ENCODE measurements at places on chromosomes 2 and 18.
A peak's percentile ranks its signal among the peaks of the same experiment; 100 is the strongest.

DNA sequence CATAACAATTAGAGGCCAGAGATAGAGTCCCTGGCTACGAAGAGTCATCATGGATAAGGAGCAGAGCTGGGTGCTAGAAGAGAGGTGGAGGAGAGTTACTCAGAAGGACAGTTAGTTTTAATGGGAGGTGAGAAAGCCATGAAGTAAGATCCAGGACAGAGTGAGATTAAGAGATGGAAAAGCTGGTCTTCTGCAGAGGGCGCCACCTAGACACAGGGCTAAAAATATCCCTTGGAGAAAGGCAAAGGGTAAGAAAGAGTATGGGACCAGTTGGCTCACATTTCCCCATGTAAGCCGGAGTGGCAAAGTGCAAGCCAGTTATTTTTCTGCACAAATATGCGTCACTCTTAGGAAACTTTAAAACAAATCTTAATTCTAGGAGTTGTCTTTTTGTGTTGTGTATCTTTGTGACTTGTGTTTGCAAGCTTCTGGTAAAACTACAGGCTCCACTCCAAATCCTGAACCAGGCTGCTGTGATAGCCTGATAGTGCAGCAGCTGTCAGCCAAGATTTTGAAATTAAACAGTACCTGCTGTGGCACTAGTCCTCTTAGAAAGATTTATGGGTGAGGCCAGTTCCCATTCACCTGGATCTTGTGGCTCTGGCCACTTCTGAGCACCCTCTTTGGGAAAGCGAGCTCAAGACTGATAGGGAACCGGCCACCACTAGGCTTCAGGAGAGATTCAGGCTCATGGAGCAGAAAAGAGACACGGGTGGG lies 204.2 kb downstream of the TPGS2 start:
- no peak for DNase-seq

- no peak for DNase-seq
These were observed 283.2 kb downstream of the KCNS3 start for GRCh38 chr2:18161681-18162080.

DNA sequence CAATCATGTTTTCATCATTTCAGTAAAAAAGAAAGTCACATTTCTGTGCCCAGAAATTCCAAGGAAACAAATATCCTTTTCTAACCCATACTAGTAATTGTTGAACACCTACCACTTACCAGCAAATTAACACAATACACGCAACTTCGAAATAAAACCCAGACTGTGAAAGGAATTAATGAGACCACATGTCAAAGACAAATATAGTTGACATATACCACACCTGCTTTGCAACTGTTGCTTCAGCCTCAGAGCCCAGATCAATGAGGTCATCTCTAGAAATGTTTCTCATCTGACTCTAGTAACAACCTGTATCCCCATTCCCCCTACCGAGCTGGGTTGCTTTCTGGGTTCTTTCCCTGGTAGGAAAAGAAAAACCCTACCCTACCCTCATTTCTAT lies 52.6 kb downstream of the TRIP12 start:
- DNase-seq, result no peak

DNA sequence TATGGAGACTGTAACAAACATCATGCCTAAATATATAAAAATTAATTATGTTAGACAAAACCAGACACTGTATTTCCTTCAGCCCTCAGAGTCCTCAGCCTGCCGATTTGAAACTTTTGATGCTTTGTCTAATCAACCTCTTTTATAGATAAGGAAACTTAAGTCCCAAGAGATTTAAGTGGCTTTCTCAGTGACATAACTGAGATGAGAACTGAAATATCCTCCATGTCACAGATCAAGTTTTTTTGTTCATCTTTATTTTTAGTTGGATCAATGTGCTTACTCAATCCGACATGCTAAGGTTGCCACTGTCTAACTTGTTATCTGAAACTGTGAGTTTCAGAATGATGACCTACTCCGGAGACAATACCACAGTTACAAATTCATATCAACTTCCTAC lies 72.3 kb downstream of the BARD1 start:
- no peak for DNase-seq

DNA sequence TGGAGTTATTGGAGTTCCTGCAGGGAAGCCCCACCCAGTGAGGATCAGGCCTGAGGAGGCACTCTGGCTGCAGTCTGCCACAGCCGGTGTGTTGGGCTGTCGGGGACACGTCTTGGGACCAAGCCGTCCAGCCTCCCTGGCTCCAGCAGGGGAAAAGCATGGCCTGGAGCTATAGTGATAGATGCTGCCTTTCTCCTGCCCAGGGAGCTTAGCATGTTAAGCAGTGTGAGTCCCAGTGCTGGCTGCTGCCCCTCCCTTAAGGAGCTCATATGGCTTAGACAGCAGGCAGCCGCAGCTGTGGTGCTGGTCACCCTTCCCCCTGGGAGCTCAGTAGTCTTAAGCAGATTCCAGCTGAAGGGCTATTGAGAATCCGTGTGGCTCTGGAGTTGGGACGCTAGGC lies 78.9 kb downstream of the CERS6 start:
- no peak for DNase-seq

DNA sequence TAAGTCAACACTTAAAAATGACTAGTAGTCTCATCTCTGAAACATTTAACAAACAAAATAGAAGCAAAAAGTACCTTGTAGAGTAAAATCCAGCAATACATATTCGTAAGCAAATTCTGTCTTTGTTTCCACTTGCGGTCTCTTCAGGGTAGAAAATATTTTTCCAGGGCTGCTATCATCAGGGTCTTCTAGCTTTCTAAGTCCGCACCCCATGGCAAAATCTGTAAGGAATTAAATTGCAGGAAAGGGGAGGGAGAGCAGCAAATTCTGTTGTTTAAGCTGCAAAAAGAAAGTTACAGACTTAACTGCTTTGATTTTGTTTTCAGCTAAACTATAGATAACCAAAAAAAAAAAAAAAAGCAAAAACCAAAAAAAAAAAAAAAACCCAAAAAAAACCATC lies at the start of gene RFTN2:
TSS of gene RFTN2 (minus strand) at position 342 of the 400 bp plus-strand sequence. CDS start at position 213, 129 bp downstream.
- no peak for DNase-seq

GRCh38 chr2:1559589-1560175 lies 146.4 kb downstream of the TPO start:
- no peak for DNase-seq

DNA sequence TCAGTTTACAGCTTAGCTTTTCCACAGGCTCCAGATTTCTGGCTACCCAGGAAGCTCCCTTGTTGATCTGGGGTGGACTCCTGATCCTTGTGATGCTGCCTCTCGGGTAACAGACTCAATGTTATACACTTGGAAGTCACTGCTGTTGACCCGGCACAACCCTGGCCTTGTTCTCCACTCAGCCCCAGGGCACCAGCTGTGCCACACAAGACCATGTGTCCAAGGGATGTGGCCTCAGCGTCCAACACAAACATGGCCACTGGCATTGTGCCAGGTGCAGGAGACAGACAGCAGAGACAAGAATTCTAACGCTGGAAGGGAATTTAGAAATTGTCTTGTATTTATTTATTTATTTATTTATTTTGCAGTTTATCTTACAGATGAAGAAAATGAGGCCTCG lies 39.0 kb upstream of the PPP4R1 start:
- no peak for DNase-seq

- no peak for DNase-seq
These were observed 158.9 kb downstream of the VAPA start for GRCh38 chr18:10072671-10073175.

DNA sequence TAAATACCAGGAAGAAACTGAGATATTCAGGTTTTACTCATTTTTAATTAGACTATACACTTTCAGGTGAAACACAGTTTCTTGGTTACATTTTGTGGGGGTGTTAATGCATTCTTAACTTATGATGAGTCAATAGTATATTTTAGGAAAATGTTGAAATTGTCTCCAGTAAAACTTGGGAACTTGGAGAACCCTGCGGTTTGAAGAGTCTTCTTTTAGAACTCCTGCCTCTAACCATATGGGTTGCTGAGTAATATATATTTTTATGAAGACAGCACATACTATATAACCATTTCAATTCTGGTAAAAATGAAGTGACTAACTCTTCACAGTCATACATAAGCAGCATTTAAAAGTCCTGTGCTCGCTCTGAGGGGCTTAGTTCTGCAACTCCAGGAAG lies 308.2 kb upstream of the LRATD1 start:
- no peak for DNase-seq

DNA sequence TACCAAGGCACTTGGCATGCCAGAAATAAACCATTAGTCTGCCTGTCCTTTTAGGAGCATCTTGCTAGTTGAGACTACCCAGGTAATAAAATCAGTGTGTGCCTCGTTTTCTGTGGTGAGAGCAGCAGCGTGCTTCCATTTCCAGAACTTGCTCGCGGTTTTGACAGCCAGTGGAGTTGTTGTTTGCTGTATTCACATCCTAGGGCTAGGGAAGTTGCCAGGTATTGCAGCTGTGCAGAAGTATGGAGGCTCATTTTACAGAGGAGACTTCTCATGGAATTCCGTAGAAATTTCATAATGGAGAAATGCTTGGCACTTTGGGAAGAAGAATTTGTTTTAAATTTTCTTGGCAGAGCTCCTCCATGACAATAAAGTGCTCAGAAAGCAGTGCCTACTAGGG lies 1355.1 kb upstream of the ZEB2 start:
- DNase-seq, result no peak

GRCh38 chr2:157168501-157168900 lies 89.0 kb upstream of the GALNT5 start:
- DNase-seq, result no peak

DNA sequence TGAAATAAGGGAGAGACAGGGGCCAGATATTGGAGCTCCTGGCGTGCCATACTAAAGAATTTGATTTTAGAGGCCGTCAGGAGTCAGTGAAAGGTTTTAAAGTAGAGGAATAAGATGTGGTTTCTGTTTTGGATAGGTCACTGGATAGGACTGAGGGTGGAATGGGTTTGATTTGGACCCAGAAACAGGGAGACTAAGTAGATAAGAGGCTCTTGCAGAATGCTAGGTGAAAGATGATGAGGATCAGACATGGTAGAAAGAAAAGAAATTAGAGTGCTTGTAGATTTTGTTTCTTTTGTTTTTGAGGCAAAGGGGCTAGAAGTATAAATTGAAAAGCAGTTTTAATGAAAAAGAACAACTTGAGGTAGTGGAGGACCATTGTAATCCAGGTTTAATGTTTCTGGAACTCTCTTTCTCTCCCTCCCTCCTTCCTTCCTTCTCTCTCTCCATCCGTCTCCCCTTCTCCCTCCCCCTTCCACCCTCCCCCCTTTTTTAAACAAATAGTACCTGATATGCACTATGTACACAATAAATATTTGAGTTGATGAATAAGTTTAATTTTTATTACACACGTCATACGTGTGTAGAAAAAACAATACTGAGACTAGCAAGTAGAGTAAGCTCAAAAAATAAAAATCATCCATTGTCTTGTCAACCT lies 1.9 kb downstream of the NDUFV2 start:
- no peak for DNase-seq

DNA sequence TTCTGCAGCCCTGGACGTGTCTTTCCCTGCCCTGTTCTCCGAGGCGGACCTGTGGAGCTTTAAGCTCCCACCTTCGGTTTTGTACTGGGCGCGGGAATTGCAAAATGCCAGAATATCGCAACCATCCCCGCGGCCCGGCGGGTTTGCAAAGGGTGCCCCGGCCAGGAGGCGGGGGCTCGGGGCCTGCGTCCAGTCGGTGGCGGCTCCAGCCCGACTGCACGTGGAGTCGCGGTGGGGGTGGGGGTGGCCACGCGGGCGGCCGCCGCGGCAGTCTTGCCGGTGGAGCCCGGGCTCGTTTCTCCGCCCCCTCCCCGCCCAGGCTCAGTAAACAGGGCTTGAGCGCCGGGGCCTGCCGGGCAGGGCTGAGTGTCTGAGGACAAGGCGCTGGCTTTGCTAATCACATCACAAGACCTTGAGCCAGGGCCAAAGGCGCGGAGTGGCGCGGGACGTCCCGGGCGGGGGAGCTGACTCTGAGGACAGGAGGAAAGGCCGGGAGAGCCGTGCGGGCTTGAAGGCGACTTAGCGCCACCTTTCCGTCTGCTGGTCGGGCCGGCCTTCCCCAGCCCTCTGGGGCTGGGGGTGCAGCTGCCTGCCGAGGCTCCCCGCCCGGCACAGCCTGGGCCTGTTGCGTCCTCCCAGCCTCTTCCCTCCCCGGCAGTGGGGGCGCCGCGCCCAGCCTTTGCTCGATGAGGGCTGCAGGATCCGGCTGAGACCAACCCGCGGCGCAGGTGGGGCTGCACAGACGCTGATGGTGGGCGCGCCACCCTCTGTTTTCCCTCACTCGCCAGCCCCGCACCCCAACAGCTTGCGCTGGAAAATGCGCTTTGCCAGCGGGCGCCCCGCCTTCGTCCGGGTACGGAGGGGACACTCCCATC lies 786 bp upstream of the ZFP36L2 start:
- DNase-seq, result peak; percentile 33

DNA sequence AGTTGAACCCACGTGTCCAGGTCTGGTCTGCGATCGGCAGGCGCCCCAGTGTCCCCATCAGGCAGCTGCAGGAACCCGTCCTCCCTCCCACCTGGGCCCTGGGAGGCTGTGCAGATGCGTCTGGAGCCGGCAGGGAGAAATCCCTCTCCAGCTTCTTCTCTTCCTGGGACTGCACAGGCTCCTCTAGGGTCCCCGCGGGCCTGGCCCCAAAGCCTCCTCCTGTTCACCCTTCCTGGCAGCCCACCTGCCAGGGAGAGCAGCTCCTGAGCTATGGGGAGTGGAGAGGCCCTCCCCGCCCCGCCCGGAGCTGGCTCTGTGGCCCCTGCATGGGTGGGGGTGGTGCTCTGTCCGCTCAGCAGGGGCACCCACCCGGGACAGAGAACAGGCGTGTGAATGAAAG lies 179.2 kb upstream of the ALKAL2 start:
- DNase-seq, result no peak

GRCh38 chr2:21415234-21415633 lies 291.5 kb downstream of the TDRD15 start:
- no peak for DNase-seq

DNA sequence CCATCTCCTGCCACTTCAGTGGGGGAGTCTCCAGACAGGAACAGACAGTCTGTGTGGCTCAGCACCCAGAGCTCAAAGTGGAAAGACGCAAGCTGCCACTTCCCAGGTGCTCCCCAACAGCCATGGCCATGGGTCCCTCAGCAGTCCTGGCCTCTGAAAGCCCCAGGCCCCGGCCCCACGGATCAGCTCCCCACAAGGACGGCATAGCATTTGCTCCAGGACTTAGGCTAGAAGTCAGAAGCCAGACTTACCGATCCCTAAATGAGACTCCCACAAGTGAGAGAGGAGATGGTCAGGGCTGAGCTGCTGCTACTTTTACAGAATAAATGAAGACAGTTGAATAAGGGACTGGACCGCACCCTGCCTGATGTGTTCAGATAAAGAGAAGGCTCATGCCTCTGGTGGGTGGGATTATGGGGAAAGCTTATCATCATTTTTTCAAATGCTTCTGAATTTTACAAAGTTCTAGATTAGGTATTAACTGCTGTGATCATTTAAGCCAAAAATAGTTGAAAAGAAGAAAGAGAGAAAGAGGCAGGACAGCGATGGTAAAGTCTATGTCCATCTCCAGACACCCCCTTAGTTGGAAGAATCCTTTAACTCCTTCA lies 50.5 kb downstream of the ADD2 start:
- DNase-seq, result no peak

- DNase-seq, result no peak
These were observed at the start of gene BOLL for GRCh38 chr2:197784956-197785941. Gene BOLL (minus strand): TSS chr2:197785319. CDS start chr2:197781850, 3,469 bp downstream.

- no peak for DNase-seq
These were observed 61.4 kb downstream of the SMAD7 start for GRCh38 chr18:48889115-48889941.
